ENCODE measurements at places on chromosomes 4 and X.
A peak's percentile ranks its signal among the peaks of the same experiment; 100 is the strongest.

GRCh38 chrX:2317527-2318055, 183.2 kb downstream of the DHRSX start:
- no peak for DNase-seq

- no peak for DNase-seq
Measured at GRCh38 chrX:132093239-132093860, 34.5 kb downstream of the FRMD7 start.

DNA sequence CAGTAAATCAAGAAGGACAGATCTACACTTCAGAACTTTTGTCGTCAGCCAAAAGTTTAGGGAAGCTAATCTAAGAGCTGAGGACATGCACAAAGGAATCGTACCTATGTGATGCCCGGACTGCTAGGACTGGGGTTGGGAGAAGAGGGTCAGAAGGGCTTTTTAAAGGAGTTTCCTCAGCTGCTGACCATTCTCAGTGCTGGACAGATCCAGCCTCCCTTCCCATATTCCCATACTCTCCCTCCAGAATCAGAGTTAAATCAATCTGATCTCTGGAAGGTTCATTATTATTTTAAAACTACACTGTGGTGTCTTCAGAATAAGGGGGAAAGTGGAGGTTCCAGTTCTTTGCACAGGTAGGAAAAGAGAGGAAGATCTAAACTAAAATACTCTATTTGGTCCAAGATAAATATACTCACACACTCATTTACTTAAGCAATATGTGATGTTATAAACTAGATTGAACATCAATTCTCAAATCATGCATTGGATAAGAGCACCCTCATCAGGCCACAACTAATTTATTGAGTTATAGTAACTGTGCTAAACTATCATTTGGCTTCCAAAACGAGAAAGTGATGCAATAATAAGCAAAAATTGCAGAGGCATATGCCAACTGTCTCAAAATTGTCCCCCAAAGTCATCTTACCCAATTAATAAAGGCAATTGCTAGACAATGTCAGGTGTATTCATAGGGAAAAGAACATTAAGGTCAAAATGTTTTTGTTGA, 124.7 kb downstream of the HNRNPD start:
- DNase-seq, result no peak

DNA sequence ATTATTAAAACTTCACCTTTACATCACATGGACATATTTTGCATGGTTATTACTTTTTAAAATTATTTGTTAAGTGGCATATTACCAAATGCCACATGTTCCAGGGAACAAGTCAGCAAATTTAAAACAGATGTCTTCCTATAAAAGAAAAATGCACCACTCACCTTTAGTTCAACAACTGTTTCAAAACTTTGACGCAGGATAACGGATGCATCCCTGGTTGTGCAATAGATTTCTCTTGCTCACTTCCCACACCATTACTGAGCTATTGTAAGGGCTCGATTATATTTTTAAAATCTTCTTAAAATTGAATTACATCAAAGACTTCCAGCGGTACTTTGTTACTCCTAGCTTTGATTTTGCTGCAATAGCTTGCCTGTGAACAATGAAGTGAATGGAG, 93.0 kb upstream of the ARHGAP24 start:
- peak; percentile 29 for DNase-seq

DNA sequence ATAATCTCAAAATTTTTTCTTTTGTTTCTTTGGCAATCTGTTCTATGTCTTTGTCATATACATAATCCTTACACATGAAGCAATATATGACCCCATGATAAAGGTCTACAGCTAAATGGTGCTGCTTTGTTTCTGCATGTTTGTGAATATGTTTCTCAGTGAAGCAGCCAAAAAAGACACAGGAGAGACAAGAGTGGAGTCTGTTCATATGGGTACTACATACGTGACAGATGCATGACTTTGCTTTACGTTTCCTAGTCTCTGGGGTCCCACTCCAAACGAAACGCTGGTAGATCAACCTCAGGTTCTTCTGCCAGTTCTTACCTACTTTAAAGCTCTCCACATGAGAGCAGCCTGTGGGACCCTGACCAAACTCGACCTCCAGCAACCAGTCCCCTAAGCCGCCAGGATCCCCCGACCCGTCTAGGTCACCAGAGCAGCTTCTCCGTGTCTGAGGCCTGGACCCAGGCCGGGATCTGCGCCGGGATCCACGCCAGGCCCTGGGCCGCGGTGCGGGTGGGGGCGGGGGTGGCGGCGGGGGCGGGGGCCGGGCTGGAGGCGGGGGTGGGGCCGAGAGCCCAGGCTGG, 1.5 kb downstream of the USP51 start:
- no peak for DNase-seq

DNA sequence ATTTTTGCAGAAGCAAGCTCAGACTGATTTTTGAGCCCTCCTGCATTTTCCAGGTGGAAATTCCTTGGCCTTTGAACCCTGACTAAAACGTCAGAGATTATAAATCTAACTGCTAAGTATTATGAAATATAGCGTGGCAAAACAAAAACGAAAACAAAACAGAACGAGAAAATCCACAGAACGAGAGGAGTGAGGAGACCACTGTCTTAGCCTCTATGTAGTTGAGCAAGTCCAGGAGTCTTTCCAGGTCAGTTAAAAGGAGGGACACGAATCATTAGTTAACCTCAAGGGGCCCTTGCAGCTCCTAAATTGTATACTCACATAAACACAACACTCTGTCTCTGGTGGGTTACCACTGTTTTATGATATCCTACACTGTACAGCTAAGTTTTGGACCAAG, 80.2 kb downstream of the SYNPO2 start:
- peak; percentile 29 for DNase-seq

DNA sequence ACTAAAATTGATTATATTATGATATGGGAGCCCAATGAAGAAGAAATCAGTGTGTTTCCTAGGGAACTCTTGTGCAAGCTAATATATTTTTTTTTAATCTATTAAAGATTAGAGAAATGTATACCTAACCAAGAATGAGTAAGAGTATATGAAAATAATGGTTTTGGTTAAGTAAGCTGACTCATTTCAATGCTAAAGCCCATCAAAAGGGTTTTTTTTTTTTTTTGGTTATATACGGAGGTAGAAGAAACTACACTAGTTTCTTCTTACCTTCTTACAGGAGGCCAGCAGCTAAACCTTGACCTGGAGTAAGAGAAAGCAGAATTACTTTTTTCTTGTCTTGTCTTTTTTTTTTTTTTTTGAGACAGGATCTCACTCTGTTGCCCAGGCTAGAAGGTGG, 27.5 kb downstream of the RUFY3 start:
- DNase-seq, result no peak

DNA sequence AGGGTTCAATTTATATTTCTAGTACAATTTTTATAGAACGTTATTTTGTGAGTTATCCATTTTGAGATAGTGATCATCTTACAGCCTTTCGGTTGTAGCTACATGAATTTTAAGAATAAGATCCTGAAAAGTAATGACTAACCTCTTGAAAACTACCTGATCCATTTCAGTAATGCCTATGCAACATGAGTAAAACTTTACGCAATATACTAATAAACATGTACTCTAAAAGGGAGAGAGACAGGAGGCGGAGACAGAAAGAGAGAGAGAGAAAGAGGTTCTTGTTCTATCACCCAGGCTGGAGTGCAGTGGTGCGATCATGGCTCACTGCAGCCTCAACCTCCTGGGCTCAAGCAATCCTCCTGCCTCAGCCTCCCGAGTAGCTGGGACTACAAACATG, 816.1 kb downstream of the CCSER1 start:
- no peak for DNase-seq

- DNase-seq, result no peak
Measured at GRCh38 chr4:82733636-82734035, 65.0 kb downstream of the SCD5 start.

DNA sequence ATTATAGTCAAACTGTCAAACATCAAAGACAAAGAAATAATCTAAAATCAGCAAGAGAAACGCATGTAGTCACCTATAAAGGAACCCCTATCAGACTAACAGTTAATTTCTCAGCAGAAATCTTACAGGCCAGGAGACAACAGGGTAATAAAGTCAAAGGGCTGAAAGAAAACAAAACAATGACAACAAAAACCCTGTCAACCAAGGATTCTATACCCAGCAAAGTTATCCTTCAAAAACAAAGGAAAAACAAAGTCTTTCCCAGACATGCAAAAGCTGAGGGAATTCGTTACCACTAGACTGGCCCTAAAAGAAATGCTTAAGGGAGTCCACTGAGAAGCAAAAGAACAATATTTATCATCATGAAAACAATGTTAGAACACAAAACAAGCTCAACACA, 22.1 kb downstream of the TMEM154 start:
- no peak for DNase-seq

- DNase-seq, result no peak
Measured at GRCh38 chrX:54048412-54048811, 4.1 kb upstream of the PHF8 start.

DNA sequence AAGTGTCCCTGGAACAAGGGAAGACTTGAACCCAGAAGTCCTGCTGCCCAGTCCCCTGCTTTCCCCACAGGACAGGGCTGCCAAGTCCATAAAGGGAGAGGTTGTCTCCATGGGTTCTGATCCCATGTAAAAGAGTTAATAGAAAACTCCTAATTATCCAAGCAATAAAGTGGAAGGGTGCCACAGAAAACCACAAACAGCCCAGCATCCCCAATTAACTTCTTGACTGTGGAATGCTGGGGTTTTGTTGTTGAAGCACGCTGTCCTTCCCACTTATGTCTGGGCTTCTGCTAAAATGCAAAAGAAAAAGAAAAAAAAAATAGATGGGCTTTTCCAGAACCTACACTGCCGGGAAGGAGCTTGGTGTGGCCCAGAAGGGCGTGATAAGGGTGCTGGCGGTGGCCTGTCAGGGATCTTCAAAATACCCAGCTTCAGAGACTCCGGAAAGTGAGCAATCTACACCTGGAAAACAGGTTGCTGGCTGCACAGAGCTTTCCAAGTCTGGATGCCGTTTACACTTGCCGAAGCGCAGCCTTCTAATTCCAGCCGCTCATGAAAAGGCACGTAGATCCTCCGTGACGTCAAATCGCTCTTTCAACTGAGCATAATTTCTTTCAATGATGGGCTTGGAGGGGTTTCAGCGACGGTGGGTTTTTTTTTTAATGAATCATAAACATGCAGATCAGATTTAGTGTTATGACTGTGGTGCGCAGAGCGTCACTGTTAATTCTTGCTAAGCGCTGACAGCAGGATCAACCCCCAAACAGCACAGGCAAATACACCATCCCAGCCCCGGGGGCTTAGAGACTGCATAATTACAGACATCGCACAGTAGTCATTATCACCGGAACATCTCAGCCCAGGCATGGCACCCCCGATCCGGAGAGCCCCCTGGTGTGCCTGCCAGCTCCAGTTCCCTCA, 197.6 kb downstream of the BCOR start:
- no peak for DNase-seq

- DNase-seq, result peak; percentile 67
Measured at GRCh38 chrX:103554687-103555424, 30.5 kb upstream of the TCEAL4 start.

- peak; percentile 10 for DNase-seq
Measured at GRCh38 chr4:99159699-99160098, 15.6 kb upstream of the ADH4 start.

GRCh38 chrX:119887721-119888425, 7.8 kb upstream of the AKAP14 start:
- peak; percentile 56 for DNase-seq

DNA sequence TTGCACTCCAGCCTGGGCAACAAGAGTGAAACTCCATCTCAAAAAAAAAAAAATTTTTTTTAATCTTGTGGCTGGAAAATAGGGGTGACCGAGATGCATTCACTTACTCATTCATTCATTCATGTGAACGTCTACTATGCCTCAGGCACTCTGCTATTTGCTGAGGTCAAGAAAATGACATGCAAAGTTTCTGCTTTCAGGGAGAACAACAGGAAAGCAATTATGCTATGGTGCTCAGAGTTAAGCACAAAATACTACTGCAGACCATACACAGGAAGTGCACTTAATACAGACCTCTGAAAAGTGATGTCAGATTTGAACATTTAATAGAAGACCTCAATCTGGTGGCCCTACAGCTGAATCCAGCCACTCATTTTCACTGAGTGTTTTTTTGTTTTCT, 59.6 kb upstream of the DUSP21 start:
- no peak for DNase-seq

- DNase-seq, result peak; percentile 37
Measured at GRCh38 chr4:101205916-101206315, 141.4 kb downstream of the PPP3CA start.

DNA sequence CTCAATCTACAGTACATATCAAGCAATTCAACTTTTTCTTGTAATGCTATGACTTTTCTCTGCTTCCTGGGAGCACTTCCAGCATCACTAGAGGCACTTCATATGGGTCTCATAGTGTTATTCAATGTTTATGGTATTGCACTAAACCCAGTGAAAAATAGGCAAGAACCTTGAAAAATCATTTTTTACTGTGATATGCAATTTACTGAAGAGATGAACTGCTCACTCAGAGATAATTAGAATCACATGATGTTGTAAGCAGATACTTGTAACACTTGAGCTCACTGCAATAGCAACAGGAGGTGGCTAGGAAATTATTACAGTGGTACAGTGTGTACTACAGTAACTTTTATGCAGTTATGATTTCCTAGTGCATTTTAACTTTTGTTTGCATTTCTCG, 93.3 kb downstream of the RASGEF1B start:
- no peak for DNase-seq

Measured in cardiac fibroblast (primary cell).